ENCODE measurements at places on chromosomes 6 and 20.

DNA sequence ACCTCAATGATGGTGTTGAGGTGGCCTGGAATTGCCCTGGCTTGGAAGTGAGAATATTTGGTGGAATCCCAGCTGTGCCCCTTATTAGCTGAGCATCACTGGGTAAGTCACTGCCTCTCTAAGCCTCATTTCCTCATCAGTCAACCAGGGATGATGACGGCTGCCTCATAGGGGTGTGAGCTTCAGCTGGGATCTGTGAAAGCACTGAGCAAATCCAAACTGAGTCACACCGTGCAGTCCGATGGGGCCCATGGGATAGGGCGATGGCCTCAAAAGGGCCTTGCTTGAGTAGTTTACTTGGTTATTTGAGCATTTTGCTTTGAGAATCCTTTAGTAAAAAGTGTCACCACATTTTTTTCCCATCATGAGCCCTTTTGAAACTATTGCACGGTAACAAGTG, 1.1 kb downstream of the SLC22A1 start:
- no peak for DNase-seq

GRCh38 chr6:27693766-27694546, 218.2 kb downstream of the OR2B2 start:
- no peak for DNase-seq

- no peak for DNase-seq
Observed at GRCh38 chr6:128567029-128567428, 46.6 kb upstream of the PTPRK start.

- no peak for DNase-seq
Observed at GRCh38 chr6:166595061-166595780, 8.7 kb upstream of the RAMACL start.

- DNase-seq, result no peak
Observed at GRCh38 chr6:166671434-166672081, 44.5 kb upstream of the RPS6KA2 start.

GRCh38 chr6:169086020-169086419, 167.6 kb downstream of the THBS2 start:
- no peak for DNase-seq

DNA sequence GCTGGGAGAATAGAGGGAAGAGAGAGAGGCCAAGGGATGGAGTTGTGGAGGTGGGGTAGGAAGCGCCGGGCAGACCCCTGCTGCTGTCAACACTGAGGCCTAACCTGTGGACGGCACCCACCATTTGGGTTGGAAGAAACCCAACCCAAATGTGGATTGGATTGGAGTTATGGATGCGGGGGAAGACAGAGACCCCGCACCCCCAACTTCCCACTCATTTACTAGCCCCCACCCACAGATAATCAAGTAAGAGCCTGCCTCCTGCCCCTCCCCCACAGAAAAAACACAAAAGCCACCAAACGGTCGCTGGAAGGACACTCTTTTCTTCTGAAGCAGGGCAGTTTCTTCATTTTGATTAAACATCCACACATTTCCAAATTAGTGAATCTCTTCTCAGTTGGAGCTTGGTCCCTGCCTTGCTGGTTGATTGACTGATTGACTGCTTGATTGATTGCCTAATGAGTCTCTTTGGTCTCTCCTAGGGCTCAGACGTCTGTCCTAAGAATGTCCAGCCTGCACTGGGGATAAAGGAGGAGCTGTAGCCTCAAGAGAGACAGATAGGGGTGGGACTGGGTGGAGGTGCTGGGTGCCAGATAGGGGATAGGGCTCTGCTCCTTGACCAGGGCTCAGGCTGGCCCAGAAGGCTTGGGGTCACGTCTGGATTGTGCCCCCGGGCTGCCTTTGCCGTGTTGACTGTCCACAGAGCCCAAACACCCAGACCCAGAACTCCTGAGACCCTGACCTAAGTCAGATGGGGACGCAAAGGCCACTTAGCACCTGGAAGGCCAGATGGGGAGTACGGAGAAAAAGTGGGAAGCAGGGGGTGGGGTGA, 74.9 kb upstream of the FOXP4 start:
- DNase-seq, result no peak

DNA sequence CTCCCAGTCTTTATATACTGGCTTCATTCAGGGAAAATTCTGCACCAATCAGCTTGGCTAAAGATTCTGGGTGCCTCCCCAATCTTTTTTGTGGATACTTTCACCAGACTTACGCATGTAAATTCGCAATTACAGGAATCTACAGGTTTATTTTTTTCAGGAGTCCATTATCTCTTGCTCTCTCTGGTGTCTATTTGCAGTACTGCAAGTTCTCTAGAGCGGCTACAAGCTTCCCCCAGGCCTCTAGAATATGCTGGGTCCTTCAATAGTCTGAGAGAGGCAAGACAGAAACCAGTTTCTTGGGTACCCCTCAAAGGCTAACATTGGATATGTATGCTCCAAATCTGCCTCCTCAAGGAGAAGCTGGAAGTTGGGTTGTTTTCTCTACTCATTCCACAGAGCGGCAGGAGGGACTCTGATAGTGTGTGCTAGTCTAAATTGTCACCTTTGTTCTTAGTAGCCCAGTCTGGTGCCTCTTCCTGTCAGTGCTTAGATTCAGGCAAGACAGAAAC, 58.5 kb downstream of the SUN5 start:
- DNase-seq, result no peak

GRCh38 chr6:2220154-2220553, 25.3 kb downstream of the GMDS start:
- DNase-seq, result no peak

DNA sequence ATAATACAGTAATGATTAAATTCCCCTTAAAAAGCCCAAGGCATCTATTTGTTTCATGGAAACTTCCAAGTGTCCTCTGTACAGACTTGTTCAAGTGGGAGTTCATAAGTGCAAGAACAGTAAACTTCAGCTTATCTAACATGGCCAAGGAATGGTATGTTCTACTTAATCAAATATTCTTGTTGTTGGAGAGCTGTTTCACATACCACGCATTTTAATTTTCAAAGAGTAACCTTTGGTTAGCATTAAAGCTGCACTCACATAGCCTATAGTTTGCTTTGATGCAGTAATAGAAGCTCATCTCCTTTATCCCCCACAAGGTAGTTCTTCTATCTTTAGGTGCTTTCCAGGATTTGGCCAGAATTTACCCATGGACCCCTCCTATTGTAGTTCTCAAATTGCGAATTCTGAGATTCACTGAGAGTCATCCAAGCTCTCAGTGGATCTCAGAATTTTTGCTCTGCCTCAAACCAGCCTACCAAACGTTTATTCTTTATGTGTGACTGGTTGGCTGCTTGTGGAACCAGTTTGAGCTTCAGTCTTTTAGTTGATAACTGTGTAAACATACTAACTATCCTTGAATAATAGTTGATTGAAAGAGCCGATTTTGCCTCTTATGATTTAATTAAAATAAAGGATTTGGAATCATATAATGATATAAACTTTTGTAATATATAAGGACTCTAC, 668.0 kb upstream of the FLRT3 start:
- DNase-seq, result no peak

DNA sequence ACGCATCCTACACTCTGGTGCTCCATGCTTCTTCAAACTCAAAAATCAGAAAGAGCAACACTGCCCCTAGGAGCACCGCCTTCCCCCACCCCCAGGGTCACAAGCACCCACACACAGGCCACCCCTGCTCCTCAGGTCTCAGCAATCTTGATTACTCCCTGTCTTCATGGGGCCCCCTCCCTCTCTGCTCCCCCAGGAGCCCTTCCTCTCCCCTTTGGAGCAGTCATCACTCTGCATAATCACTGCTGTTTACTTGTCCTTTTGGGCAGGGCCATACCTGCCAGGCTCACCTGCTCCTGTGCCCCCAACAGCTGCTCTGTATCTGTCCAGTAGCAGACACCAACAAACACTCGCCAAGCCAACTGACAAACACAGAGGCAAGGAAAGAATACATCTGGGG, 7.6 kb upstream of the SYNDIG1 start:
- DNase-seq, result no peak

DNA sequence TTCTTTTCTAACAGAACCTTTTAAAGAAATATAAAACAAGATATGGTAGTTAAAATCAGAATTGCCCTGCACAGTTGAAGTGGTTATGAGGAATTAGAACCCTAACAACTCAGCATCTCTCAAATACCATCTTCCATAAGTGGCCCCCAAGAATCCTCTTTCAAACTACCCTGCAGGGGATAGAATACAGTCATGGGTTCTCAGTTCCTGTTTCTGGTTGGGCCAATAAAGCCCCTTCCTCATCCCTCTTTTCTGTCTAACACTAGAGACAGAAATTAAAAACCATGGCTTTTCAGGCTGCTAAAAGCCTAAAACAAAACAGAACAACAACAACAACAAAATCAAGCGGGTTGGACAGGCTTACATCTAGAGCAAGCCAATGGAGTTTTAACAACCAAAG, 6.7 kb upstream of the LCA5 start:
- DNase-seq, result no peak

DNA sequence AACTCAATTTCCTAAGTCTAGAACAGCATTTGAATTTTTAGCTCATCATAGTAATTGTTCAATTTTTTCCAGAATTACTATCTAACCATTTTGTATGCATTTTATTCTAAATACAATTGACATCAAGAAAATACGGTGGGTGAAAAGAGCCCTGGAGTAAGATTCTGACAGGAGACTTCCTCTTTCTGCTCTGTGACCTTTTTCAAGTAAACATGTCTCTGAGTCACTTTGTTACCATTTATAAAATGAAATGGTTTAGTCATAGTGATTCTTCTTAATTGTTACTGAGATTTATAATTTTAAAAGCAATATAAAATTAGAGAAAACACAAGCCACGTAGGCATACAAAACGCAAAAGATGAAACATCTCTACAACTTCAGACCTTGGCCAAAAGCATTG, 80.2 kb downstream of the PLCB1 start:
- no peak for DNase-seq

GRCh38 chr6:159908535-159908934, 17.7 kb downstream of the MAS1 start:
- DNase-seq, result no peak

- DNase-seq, result no peak
Observed at GRCh38 chr6:44627091-44627882, 239.8 kb downstream of the CDC5L start.

- no peak for DNase-seq
Observed at GRCh38 chr20:32153156-32153665, 43.7 kb downstream of the TM9SF4 start.

DNA sequence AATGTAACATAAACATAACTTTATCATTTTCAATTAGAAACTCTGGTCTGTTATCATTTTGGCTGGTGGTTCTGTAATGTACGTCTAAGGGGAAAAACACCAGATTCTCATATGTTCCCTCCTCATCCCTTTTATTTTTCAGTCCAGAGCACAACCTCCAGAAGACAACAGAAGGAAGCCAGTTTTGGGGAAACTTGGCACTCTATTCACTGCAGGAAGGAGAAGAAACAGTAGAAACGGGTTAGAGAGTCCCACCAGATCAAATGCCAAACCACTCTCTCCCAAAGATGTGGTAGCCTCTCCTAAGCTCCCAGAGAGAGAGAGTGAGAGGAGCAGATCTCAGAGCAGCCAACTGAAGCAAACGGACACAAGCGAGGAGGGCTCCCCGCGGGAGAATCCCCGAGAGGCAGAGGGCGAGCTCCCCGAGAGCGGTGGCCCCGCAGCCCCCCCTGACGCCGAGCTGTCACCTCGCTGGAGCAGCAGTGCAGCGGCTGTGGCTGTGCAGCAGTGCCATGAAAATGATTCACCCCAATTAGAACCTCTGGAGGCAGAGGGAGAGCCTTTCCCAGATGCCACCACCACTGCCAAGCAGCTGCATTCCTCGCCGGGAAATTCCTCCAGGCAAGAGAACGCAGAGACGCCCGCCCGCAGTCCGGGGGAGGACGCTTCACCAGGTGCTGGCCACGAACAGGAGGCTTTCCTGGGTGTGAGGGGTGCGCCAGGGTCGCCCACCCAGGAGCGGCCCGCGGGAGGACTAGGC, 117.8 kb downstream of the RTN4IP1 start:
- DNase-seq, result no peak

DNA sequence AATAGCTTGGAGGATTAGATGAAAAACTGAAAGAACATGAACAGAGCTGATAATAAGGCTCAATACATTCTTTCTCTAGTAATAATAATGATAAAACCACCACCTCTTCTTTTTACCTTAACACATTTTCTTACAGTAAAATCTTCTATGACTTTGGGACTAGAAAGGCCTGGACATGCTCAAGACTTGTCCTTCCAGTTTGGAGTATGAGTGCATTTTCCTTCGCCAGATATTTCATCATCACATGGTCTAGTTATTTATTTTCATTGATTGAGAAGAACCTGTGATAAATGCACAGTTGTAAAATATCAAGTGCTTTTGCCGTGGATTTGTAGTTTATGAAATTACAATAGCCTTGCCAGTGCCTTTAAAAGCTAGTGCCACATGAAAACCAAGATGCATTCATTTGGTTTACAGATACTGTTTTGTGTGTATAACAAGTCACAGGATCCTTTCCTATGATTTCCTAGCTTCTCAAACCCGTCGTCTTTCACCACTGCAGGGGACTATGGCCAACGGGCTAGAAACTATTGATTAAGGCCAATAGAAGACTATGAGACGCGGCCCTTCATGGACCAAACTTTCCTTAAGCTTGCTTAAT, 200.2 kb upstream of the ZNF217 start:
- DNase-seq, result no peak

- DNase-seq, result no peak
Observed at GRCh38 chr6:140784573-140784972, 1348.2 kb upstream of the GJE1 start.

- no peak for DNase-seq
Observed at GRCh38 chr6:124319410-124319809, 515.7 kb downstream of the NKAIN2 start.

DNA sequence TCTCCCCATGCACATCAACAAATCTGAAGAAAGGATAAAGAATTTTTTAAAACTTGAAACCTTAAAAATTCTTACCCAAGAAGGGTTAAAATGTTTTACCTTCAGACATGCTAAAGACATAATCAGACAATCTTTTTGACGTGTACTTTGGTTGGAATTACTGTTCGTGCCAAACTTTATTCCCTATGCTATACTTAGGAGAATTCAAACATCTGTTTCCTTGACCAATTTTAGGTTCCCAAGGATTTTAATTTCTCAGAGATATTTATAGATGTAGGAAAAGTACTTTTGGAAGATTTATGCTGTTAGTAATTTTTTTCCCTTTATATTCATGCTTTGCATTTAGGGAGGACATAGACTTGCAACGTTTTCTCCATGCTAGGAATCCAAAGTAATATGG, 108.4 kb downstream of the AFG1L start:
- DNase-seq, result no peak

DNA sequence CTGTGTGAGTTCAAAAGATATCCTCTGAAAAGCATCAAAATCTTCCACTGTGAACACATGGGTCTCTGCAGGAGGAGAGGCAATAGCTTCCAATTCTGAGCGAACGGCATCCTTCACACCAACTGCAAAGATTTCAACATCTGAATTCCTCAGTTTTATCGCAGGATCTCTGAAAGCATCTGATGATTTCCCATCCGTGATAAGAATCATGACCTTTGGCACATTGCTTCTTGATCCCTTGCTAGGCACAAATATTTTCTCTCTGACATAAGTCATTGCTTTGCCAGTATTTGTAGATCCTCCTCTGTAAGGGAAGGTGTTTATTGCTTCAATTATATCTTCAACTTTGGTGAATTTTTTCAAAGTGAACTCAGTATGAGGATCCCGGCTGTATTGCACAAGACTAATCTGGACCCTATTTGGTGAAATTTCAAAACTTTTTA, 22.7 kb downstream of the COL12A1 start:
- DNase-seq, result no peak
